ENCODE measurements at places on chromosomes 2 and 18.

- no peak for DNase-seq
Measured at GRCh38 chr2:197560146-197560665, 44.3 kb downstream of the MOB4 start.

- DNase-seq, result no peak
Measured at GRCh38 chr2:11480859-11481258, 14.9 kb upstream of the E2F6 start.

GRCh38 chr18:22742409-22742808 is 190.7 kb upstream of the RBBP8 start:
- no peak for DNase-seq

DNA sequence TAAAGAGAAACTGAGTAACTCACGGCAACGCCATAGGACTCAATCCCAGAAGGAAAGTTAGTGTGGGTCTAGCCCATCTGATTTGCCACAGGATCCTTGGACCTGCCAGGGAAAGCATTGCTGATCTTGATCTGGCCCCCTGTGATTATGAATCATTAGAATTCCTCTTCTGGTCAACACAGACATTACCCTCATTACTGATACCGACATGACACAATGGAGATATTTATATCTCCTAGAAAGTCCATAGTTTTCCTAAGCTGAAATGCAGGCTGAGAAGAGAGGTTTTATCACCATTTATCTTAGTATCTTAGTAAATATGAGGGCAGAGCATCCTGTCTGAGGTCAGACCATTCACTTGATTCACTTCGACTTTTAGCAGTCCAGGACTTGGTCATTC is 75.5 kb upstream of the CCDC68 start:
- DNase-seq, result no peak

DNA sequence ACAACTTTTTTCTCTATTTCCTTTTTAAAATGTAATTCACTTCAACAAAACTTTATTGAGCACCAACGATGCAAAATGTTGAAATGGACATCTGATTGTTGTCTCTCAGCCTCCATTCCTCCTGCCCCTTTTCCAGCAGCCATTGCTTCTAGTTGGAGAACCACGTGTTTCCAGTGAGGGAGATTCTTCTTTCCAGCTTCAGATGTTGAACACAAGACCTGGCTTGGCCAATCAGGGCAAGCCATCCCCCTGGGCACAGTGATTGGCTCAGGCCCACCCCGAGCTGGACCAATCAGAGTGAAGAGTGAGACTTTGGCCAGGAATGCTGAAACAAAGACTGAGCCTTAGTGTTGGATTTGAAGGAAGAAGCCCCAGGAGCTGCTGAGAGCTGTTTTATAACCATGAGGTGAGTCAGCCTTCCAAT is 59.0 kb downstream of the E2F6 start:
- DNase-seq, result no peak

GRCh38 chr2:183505911-183506310 is 381.7 kb downstream of the NUP35 start:
- no peak for DNase-seq

GRCh38 chr2:194674043-194674442 is 983.0 kb upstream of the SLC39A10 start:
- DNase-seq, result no peak

DNA sequence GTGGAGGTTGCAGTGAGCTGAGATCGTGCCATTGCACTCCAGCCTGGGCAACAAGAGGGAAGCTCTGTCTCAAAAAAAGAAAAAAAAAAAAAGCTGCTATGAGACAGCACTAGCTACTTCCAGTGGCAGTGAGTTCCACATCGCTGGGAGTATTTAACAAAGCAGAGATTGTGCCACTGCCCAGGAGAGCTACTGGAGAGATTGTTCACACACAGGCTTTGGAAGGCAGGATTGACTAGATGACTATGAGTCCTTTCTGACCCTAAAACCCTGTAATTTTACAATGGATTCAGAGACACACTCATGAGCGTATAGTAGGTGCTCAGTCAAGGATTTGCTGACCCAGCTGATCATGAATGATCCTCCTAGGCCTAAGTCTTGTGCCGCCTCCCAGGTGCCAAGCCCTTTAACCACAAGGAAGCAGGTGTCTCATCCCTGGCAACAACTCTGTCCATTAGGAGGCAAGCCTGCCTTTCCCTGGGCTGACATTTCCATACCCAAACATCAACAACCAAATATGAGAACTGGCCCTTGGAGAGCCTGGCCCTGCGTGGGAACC is 45.0 kb upstream of the ODC1 start:
- DNase-seq, result no peak

DNA sequence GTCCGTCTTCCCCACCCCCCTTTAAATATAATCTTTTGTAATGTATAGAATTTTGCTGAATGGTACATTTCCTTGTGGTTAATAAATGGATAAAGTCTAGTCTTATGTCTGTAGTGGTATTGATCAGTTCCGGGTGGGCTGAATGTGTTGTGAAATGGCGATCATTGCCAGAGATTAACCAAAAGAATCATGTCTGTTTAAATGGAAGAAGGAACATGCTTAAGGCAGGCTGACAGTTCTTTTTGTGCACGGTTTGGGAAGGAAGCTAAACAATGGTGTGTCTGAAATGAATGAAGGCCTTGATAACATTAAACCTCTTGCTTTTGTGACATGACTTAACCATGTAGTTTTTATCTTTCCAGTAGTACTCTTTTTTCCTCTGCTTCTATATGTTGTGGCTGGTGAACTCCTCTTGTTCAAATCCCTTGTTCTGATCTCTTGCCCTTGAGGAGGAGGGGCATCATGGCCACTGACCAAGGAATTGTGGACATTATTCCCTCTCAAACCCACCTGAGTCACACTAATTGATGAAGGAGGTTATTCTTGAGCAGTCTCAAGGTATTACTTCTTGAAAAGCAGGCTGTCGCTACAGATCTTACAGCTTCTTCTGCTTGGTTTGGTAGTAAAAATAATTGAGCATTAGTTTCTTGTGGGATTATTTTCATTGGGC is 1.7 kb downstream of the ACVR2A start:
- DNase-seq, result no peak

DNA sequence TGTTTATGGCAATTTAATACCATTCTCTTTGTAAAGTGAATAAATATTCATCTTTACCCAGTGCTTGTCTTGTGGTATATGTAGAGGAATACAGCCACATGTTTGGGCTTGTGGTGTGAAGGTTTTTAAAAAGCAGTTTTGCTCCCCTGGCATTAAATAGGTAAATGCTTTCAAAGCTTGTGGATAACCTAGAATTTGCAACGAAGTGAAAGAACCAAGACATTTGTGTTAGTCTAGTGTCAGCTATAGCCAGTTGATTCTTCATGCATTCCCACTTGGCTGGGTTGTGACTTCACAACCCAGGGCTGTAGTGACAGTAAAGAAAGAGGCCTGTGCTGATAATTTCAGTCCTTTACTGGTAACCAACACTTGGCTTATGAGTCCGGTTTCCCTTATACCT is 32.9 kb upstream of the TOGARAM2 start:
- no peak for DNase-seq

DNA sequence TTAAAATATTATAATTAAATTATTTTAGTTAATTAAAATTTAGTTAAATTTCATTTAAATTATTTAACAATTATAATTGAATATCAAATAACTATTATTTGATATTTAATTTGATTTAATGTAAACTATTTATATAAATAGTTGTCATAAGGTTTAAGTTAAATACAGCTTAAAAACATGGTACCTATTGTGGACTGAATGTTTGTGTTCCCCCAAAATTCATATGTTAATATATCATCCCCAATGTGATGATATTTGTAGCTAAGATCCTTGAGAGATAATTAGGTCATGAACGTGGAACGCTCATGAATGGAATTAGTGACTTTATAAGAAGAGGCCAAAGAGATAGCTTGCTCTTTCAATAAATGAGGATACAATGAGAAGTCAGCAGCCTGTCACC is 505.7 kb upstream of the LRATD1 start:
- DNase-seq, result no peak

DNA sequence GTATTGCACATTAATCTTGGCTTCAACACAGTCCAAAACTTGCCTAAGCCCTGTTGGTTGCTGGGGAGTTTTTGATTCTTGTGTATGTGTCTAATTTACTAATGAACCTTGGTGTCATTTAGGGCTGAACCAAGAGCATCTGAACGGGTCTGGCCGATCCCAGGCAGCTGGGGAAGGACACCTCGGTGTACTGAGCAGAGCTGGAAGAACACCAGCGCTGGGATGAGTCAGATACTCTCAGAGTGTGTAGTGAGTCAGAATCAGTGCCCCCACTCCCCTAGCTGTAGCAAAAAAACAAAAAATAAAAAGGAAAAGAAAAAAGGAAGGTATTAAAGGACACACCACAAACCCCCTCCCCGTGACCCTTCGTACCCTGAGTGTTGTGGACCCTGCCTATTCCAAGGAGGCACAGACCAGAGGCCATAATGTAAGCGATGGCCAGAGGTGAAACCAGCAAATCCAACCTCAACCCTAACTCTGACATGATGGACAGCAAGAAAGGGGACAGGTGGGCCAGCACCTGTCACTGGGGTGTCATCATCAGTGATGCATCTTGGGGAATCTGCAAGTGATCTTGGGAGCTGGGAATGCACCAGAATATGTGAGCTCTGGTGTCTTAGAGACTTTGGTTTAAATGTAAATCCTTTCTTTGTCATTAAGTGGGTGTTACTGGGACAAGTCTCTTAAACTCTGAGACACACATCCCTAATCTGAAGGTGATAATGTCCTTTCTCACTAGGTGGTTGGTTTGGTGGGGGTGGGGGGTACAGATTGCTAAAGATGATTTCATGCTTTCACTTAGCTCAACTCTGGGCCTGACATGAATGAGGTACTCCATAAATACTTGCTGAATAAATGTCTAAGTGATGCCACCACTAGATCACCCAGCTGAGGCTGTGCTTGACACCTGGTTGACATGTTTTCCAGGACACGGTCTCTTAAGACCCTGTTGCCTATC is 34.2 kb upstream of the NCOA1 start:
- DNase-seq, result no peak

DNA sequence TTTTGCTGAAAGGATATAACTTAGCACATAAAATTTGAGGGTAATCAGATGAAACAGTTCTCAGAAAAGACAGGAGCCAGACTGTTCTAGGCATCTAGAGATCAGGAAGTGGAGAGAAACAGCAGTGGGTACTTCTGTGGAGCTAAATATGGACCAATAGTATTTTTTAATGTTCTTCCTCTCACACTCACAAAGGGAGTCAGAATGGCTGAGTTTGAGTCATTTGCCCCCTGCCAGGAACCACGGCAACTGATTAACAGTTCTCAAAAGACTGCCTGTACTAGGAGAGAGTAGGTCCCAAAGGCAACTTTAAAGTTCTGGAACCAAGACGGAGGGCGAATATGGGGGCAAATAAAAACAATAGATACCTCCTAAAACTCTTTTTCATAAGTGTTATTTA is 107.5 kb downstream of the GULP1 start:
- no peak for DNase-seq

DNA sequence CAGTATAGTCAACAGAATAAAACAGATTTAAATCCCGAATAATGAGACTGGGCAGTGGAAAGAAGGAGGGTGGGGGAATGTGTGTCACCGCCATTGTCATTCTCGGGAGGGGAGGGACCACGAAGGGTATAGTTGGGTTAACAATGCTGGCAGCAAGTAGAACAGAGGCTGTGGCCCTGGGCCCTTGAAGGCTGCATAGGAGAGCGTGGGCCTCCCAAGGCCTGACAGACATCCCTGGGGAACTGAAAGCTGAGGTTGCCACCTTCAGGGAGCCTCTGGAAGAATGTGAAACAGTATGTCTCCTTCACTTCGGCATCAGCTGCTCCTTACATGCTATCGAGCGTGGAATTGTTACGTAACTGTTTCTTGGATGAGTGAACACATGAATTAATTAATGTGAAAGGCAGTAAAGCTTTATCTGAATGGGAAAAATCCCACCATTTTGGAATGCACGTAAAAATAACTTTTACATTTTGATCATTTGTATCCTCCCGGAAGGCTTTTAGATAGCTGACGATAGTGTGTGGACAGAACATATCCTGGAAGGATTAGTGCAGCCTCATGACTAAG is 92.8 kb upstream of the TTC39C start:
- DNase-seq, result no peak

GRCh38 chr2:49770919-49771318 is 616.6 kb upstream of the FSHR start:
- DNase-seq, result no peak

DNA sequence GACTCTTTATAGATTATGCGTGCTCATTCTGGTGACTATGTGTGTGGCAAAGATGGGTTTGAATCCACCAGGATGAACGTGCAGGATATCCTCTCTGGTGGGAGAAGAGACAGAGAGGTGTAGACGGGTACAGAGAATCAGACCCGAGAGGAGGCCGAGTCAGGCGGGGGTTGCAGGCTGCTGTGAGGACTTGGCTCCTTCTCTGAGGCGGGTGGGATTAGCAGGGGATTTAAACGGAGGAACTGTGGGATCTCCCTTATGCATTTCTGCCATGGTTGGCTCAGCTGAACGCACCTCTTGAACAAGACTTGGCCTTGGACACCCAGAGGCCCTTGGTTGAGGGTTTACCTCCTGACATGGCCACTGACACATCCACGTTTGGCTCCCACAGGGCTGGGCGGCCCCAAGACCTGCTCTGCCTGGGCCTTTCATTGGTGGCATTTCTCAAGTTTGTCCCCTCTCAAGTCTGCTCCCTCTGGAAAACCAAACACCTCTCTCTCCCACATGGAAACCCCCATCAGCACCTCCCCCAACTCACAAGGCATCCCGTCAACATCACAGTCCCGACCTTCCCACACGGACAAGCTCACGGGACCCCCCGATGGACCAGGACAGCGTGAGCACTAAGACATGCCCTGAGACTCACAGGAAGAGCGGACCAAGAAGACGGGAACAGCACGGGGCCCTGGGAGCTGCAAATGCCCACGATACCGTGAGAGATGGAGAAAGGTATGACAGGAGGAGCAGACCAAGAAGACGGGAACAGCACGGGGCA is 158.3 kb downstream of the RTP5 start:
- DNase-seq, result no peak

GRCh38 chr2:19035238-19035637 is 323.2 kb downstream of the OSR1 start:
- DNase-seq, result no peak

- no peak for DNase-seq
Measured at GRCh38 chr2:236081171-236081570, 87.0 kb downstream of the GBX2 start.

DNA sequence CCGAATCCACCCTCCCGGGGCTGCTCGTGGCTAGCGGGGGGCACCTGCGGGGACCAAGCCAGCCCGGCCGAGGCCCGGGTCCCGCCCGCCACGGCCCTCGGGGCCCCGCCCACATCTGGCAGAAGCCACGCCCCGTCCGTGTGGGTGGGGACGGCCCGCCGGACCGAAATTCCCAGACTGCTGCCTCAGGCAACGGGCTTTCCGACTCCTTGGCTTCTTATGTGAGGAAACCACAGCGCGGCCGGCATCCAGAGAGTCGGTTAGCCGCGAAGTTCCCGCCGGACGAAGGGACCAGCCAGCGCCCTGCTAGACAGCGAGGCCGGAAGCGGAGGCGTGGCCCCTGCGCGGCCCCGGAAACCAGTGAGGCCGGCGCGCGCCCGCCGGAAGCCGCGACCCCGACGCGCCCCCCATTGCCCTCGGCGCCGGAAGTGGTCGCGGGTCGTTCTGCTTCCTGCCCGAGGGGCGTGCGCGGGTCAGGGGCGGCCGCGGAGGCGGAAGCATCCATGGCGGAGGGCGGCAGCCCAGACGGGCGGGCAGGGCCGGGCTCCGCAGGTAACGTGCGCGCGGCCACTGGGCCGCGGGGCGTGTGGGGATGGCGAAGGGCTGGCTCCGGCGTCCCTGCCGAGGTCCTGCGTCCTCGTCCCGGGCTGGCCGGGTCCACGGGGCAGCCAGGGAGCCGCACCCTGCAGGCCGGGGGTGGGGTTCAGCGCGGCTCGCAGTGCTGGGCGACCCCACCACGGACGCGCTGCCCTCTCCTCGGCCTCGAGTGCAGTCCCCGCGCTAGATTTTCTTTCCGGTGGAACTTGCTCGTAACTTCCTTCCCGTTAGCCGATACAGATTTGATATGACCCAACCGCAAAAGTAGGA is at the start of gene ASB1:
ASB1 (plus strand) TSS at position 360 of the 867 bp plus-strand sequence; CDS start at position 504, 144 bp downstream.
- peak; percentile 68 for DNase-seq

Measured in stimulated activated CD4-positive, alpha-beta T cell treated with anti-CD3 and anti-CD28 coated beads, Interleukin-1b, Interleukin-23, amount 100 ng/mL, for 1 hour (primary cell).